Spleen (tissue), 13 donors: ENCODE measurements at places on chromosomes 16 and 17. TPM values are rescaled to one million over a fixed set of nuclear protein-coding genes. Genes with fewer than 3 reads are reported as not detected.

GRCh38 chr16:86556576-86556975, 1.5 kb upstream of the MTHFSD start:
- no peaks in the 10 kb centered on the region for H3K36me3 ChIP-seq
- H3K4me1 ChIP-seq = peaks cover 34% of the 10 kb centered on the region
- no peak overlapping the region for H3K27ac ChIP-seq
- DNase-seq = no peak

Gene LDHD
- total RNA-seq = 1.9 TPM

DNA sequence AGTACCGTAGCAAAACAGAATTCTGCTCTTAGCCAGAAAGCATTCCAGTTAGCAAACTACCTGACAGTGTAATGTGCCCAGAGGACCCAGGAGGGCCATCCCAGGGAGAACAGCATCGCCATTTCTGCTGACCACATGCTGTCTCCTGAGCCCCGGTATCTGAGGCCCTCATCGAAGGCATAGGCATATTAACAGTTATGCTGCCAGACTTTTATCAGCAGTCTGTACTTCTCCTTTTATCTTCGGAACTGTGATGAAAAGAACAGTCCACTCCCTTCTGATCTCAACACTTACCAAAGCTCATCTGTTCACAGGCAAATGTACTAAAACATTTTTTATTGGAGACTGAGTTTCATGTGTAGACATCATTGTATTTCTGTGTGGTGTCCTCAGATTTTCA, 236.4 kb downstream of the PRKCA start:
- H3K27ac ChIP-seq = no peak overlapping the region
- no peaks in the 10 kb centered on the region for H3K36me3 ChIP-seq
- DNase-seq = no peak
- H3K4me1 ChIP-seq = peaks cover 7% of the 10 kb centered on the region
- H3K4me3 ChIP-seq = no peak overlapping the region

Gene ELP5
- total RNA-seq = 34.0 TPM

DNA sequence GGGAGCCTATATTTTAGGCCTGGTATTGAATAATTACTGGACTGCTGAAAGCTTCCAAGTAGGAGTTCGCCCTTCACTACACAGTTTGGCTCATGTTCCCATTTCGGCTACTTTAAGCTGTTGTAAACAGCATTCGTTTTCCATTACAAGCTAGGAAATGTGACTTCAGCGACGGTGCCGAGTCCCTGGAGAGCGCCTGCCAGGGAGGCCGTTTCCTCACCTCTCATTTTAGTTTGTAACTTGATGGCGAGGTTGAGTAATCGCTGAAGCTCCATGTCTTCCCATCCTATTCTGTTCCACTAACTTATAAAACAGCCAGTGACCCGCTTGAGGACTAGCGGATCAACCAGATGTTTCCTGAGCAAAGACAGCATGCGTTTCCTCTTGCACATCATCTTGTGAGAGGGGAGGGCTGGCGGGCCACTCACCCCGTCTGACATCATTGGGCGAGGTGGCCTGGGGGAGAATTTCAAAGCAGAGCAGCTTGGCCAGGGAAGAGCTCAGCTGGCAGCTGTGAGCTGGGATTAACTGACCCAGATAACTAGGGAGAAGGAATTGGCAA, 32.9 kb downstream of the PCTP start:
- H3K27ac ChIP-seq = no peak overlapping the region
- H3K4me1 ChIP-seq = no peaks in the 10 kb centered on the region
- no peaks in the 10 kb centered on the region for H3K27me3 ChIP-seq

Gene MYH2
- total RNA-seq = not detected

Gene CTF1
- total RNA-seq = 1.2 TPM

Gene TNK1
- 6.6 TPM for total RNA-seq

Gene LRRC37A2
- 35.4 TPM for total RNA-seq

DNA sequence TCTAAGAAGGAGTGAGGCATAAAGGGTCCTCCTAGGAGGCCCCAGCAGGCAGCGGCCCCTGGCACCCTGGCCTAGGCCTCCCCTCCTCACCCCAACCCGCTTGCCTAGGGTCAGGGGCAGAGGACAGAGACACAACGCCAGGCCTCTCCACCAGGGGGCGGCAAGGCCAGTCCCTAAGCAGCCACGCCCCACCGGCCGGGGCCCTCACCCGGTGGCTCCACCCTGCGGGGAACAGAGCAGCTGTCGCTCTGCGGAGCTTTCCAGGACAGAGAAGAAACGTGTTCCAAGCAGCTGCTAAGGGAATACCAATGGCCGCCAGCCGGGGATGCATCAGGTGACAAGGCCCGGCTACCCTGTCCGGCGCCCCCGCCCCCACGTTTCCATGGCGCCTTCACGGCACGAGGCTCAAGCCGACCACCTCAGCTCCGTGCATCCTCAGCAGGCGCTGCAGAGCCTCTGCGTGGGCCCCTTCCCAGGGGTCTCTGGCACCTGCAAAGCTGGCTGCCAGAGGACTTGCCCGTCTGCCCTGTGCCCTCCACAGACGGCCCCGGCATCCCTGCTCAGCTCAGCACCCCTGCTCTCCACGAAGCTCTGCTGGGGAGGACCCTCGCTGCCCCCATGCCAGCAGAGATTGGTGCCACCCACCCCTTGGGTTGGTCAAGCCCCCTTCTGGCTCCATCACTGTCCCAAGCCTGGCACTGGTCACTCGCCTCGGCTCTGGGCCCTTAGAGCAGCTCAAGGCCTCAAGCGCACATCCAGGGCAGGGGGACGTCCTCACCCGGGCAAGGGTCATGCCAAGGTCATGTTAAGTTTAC, 5.6 kb downstream of the ZNF598 start:
- peaks cover 58% of the 10 kb centered on the region for H3K4me1 ChIP-seq
- peak; percentile 97 for DNase-seq
- H3K36me3 ChIP-seq = peaks cover 64% of the 10 kb centered on the region
- H3K4me3 ChIP-seq = peak overlapping the region; percentile 12

DNA sequence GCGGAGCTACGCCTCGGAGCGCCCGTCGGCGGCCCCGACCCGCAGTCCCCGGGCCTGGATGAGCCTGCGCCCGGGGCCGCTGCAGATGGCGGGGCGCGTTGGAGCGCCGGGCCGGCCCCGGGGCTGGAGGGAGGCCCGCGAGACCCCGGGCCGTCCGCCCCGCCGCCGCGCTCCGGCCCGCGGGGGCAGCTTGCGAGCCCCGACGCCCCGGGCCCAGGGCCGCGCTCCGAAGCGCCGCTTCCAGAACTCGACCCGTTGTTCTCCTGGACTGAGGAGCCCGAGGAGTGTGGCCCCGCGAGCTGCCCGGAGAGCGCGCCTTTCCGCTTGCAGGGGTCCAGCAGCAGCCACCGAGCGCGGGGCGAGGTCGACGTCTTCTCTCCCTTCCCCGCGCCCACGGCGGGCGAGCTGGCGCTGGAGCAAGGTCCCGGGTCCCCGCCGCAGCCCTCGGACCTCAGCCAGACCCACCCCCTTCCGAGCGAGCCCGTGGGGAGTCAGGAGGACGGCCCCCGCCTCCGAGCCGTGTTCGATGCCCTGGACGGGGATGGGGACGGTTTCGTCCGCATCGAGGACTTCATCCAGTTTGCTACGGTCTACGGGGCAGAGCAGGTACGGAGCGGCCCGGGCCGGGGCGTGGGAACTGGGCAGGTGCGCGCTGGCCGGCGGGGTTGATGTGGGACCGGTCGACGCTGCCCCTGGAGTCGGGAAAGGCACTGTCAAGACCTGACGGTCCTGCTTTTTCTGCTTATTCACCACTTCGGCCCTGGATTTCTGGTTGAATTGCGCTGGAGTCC, 861 bp downstream of the RAB11FIP3 start:
- H3K4me1 ChIP-seq = peaks cover 42% of the 10 kb centered on the region
- peak; percentile 80 for DNase-seq
- no peak overlapping the region for H3K27ac ChIP-seq
- no peaks in the 10 kb centered on the region for H3K27me3 ChIP-seq

- H3K4me3 ChIP-seq = no peak overlapping the region
- no peak for DNase-seq
- no peaks in the 10 kb centered on the region for H3K27me3 ChIP-seq
- H3K27ac ChIP-seq = no peak overlapping the region
- H3K36me3 ChIP-seq = no peaks in the 10 kb centered on the region
- no peaks in the 10 kb centered on the region for H3K4me1 ChIP-seq
Observed at GRCh38 chr16:20515688-20516090, 60.5 kb downstream of the ACSM2B start.

Gene RHBDL3
- not detected for total RNA-seq

Gene KCTD11
- total RNA-seq = 9.4 TPM

DNA sequence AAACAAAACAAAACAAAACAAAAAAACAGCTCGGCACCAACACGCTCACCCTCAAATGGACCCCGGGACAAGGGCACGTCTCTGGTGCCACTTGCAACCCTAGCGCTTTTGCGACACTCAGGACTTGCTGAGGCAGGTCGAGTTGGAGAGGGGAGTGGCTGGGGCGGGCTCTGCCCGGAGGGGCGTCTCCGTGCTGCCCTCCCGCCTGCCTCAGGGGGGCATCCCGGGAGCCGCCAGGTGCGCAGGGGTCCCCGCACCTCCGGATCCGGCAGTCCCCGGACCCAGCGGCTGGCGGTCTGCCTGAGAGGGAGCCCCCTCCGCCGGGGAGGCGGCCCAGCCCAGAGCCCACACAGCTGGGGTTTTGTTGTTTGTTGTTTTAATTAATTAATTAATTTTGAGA, at the start of gene SLC52A1:
TSS of gene SLC52A1 (minus strand) at position 112 of the 400 bp plus-strand sequence. CDS start 820 bp downstream, outside the sequence.
- H3K36me3 ChIP-seq = no peaks in the 10 kb centered on the region
- peaks cover 7% of the 10 kb centered on the region for H3K27me3 ChIP-seq
- DNase-seq = no peak
- H3K4me3 ChIP-seq = no peak within 1 kb of the TSS

GRCh38 chr17:45129940-45130680, 2.2 kb downstream of the PLCD3 start:
- DNase-seq = no peak
- H3K27me3 ChIP-seq = no peaks in the 10 kb centered on the region
- H3K36me3 ChIP-seq = no peaks in the 10 kb centered on the region
- H3K4me3 ChIP-seq = no peak overlapping the region

GRCh38 chr16:1069154-1069553, 3.4 kb upstream of the SSTR5 start:
- H3K36me3 ChIP-seq = no peaks in the 10 kb centered on the region
- no peak overlapping the region for H3K4me3 ChIP-seq
- no peak for DNase-seq
- no peaks in the 10 kb centered on the region for H3K4me1 ChIP-seq
- peaks cover 100% of the 10 kb centered on the region for H3K27me3 ChIP-seq
- no peak overlapping the region for H3K27ac ChIP-seq

- no peaks in the 10 kb centered on the region for H3K36me3 ChIP-seq
- no peak for DNase-seq
- peaks cover 19% of the 10 kb centered on the region for H3K27me3 ChIP-seq
- no peak overlapping the region for H3K4me3 ChIP-seq
- H3K27ac ChIP-seq = peak overlapping the region; percentile 23
Observed at GRCh38 chr17:72338847-72339790, 218.3 kb downstream of the SOX9 start.

DNA sequence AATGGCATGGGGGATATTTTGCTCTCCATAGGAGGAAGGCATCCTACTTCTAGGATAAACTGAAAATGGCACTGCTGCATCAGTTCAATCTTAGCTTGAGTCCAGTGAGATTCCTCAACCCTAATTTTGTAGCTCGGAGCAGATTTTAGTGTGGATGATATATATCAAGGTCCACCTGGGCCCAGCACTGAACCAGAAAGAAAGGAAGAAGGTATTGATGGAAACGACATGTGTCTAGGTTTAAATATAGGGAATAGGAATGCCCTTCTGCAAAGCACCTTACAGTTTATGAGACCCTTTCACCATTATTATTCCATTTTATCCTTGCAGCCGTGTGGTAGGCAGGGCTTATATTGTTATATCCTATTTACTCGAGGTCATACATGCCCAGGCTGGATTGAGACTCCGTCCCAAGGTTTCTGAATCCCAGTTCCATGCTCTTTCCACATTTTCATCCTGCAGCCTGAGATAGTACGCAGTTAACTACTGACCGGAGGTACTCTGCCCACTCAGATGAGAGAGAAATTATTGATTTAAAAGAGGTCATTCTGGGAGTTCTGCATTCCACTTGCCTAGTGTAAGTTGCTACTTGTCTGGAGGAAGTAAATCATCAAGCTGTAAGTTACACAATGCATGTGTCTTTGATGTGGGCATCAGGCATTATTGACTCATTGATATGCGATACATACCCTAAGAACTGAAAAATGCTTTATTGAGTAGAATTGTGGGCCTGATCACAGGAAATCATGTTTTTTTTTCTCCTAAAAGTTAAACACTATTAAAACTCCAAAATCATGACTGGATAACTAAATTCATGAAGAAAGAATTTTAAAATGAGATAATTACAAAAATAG, 10.1 kb downstream of the KRT39 start:
- no peaks in the 10 kb centered on the region for H3K4me1 ChIP-seq
- no peaks in the 10 kb centered on the region for H3K27me3 ChIP-seq
- H3K4me3 ChIP-seq = no peak overlapping the region
- no peaks in the 10 kb centered on the region for H3K36me3 ChIP-seq
- H3K27ac ChIP-seq = no peak overlapping the region

GRCh38 chr17:80138856-80139426, 8.0 kb downstream of the EIF4A3 start:
- no peak overlapping the region for H3K4me3 ChIP-seq
- peaks cover 1% of the 10 kb centered on the region for H3K4me1 ChIP-seq
- DNase-seq = no peak

Gene ATP2A1
- total RNA-seq = 0.64 TPM

- H3K36me3 ChIP-seq = no peaks in the 10 kb centered on the region
- no peak for DNase-seq
- H3K4me3 ChIP-seq = no peak overlapping the region
- H3K4me1 ChIP-seq = no peaks in the 10 kb centered on the region
- no peaks in the 10 kb centered on the region for H3K27me3 ChIP-seq
- H3K27ac ChIP-seq = no peak overlapping the region
Observed at GRCh38 chr16:83887564-83887963, 11.4 kb upstream of the MLYCD start.
